Heart right ventricle (tissue), 16 donors: ENCODE measurements at places on chromosomes 5 and 9. TPM values are rescaled to one million over a fixed set of nuclear protein-coding genes. Genes with fewer than 3 reads are reported as not detected.

Gene IFNA13
- not detected for total RNA-seq

DNA sequence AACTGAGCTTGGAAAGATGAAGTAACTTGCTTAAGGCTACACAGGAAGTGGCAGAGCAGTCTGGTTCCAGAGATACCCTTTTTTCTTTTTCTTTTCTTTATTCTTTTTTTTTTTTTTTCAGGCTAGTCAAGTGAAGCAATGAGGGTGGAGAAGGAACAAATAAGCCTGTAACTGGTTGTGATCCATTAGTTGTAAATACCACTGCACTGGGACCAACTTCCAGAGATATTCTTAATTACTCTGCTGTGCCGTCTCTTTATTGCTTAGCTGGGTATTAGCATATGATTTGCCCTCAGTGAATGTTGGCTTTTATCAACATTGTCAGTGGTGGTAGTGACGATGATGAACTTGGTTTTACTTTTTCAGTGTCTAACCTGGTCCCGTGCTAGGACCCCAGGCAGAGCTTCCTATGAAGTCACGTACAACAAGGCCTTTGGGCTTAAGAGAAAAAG lies 26.7 kb downstream of the LNPEP start:
- H3K36me3 ChIP-seq: no peaks in the 10 kb centered on the region
- H3K27me3 ChIP-seq: no peaks in the 10 kb centered on the region
- H3K4me1 ChIP-seq: peaks cover 56% of the 10 kb centered on the region
- DNase-seq: no peak
- no peak overlapping the region for H3K4me3 ChIP-seq

GRCh38 chr9:128124873-128125579 lies 2.5 kb downstream of the PTGES2 start:
- no peaks in the 10 kb centered on the region for H3K27me3 ChIP-seq
- no peak overlapping the region for H3K4me3 ChIP-seq
- H3K4me1 ChIP-seq: peaks cover 27% of the 10 kb centered on the region

DNA sequence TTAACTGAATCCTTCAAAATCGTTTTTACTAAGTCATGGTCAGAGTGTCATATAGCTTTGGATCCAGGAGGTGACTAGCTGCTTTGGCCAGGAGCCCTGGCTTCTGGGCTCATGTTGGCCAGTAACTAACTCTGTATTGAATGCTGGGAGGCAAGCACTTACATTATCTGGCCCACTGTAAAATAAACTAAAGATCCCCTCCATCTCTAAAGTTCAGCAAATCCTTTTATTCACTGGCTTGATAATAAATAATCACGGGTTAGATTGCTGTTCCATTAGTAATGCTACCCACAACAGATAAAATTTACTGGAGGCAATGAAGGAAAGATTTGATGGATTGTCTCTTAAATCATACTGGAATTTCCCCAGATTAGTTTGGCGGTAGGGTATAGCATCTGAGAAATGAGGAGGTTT lies 382.2 kb upstream of the TLE4 start:
- no peak overlapping the region for H3K27ac ChIP-seq
- H3K27me3 ChIP-seq: no peaks in the 10 kb centered on the region
- DNase-seq: no peak
- H3K4me3 ChIP-seq: no peak overlapping the region

- peak overlapping the region; percentile 13 for H3K4me3 ChIP-seq
- DNase-seq: no peak
- H3K36me3 ChIP-seq: no peaks in the 10 kb centered on the region
- H3K27ac ChIP-seq: no peak overlapping the region
- H3K27me3 ChIP-seq: no peaks in the 10 kb centered on the region
Measured at GRCh38 chr9:85610074-85610860, 131.5 kb downstream of the AGTPBP1 start.
